ENCODE measurements at places on chromosomes 12 and 14.

GRCh38 chr12:76855271-76855670, 23.5 kb downstream of the CSRP2 start:
- DNase-seq, result no peak

- no peak for DNase-seq
Measured at GRCh38 chr12:1977109-1977508, 27.1 kb downstream of the DCP1B start.

- no peak for DNase-seq
Measured at GRCh38 chr12:110077800-110078199, 29.5 kb upstream of the C12orf76 start.

DNA sequence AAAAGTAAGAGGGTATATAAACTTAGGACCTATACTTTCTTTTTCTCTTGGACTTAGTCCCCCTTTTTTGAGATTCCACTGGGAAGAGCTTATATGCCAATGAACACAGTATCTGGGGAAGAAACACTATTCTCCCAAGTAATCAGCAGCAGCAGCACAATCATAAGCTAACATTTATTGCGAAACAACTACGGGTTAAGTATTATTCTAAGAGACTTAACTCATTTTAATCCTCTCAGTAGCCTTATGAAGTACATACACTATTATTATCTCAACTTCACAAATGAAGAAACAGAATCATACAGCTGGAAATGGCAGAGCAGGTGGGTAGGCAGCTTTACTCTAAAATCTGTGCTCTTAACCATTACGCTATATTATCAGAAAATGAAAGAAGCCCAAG, 27.9 kb downstream of the BAZ2A start:
- DNase-seq, result no peak

GRCh38 chr14:29043737-29044136, 277.1 kb downstream of the FOXG1 start:
- no peak for DNase-seq

DNA sequence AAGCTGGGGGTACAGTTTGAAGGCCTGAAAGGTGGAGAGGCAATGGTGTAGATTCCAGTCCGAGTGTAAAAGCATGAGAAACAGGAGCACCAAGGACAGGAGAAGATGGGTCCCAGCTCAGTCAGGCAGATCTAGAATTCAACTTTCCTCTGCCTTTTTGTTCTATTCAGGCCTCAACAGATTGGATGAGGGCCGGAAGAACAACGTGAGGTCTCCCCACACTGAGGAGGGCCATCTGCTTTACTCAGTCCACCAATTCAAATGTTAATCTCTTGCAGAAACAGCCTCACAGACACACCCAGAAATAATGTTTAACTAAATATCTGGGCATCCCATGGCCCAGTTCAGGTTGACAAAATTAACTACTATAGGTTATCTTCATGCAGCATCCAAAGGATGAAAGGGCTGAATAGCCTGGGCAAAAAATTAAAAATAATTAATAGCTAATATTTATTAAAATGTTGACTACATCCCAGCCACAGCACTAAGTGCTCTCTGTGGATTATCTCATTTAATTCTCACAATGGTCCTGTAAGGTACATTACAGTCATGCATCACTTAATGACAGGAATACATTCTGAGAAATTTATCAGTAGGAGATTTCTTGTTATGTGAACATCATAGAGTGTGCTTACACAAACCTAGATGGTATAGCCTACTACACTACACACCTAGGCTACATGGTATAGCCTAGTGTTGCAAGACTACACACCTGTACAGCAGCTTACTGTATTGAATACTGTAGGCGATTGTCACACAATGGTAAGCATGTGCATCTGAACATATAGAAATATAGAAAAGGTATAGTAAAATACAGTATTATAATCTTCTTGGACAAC, 22.5 kb downstream of the BTG1 start:
- no peak for DNase-seq

DNA sequence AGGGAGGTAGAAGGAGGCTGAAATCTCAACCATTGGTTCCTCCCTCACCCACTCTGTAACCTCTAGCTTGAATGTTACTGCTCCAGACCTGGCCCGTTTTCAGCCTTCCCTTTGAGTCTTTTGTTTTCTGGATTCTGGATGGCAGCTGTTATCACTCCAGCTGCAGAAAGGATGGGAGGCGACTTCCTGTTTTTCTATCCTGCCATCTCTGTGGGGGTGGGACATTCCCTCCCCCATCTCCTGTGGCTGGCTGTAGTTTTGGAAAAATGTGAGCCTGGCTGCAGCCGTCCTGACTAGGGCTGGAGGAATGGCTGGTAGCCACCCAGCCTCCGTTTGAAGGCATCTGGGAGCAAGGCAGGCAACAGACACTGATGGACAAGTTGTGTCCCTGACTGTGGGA, 2.9 kb upstream of the PPFIBP1 start:
- no peak for DNase-seq

Measured in activated CD4-positive, alpha-beta T cell treated with anti-CD3 and anti-CD28 coated beads, Interleukin-2, amount 50 U/mL, for 48 hours (primary cell).